ENCODE measurements at places on chromosomes 3 and 15.

- DNase-seq, result no peak
Observed at GRCh38 chr3:37024092-37024491, 30.8 kb downstream of the MLH1 start.

DNA sequence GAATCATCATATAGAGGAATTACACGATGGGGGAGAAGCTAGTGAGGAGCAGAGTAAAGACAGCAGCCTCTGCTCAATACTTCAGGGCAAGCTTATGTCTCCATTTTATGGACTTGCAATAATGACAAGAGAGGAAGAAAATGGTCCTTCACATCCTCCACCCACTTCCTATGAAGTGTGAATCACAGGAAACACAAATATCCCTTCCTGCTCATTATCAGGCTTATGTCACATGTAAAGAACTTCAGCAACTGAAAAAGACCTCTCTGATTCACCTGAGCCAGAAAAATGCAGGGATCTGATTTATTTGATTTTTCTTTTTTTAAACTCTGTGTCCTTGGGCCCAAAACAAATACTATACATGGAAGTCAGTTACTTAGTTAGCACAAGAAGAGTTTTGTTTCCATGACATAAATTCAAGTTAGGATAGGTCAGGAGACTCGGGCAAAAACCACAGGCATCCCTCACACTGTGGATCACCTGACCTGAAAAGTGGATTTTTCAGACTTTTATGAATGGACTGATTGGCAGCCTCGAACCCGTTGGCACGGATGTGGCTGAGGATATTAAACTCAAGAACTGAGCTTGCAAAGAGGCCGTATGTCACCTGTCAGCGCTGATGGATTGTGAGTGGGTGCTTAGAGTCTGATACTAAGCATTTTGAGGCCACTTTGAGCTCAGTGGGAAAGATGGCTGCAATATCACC, 620.8 kb upstream of the MDFIC2 start:
- DNase-seq, result no peak

DNA sequence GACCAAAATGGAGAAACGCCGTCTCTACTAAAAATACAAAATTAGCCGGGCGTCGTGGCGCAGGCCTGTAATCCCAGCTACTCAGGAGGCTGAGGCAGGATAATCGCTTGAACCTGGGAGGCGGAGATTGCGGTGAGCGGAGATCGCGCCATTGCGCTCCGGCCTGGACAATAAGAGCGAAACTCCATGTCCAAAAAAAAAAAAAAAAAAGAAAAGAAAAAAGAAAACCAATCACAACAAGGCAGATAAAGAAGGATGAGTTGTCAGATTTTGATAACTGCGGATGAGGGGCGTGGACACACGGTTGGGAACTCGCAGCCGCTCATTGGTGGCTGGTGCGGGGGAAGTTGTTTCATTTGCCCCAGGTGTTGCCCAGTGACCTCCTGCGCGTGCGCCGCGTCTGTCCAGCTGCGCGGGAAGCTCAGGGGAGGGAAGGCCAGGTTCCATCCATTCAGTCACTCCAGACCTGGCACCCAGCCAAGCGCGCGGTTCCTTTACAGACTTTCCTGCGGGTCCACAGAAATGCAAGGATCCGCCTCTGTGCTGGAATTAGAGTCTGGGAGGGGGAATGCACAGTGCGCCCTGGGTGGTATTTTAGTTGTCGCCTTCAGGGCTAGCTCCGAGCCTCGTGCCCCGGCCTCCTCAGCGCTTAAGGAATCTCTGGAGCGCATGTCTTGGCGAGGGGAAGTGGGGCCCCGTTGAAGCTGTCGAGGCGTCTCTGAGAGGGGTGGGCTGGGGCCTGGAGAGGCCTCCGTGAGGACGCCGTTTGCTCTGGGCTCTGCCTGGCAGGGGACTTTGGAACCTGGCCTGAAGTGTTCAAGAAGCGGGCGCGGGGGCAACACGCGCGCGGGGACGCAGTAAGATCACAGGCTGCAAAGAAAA, 708 bp upstream of the GCHFR start:
- DNase-seq, result no peak

DNA sequence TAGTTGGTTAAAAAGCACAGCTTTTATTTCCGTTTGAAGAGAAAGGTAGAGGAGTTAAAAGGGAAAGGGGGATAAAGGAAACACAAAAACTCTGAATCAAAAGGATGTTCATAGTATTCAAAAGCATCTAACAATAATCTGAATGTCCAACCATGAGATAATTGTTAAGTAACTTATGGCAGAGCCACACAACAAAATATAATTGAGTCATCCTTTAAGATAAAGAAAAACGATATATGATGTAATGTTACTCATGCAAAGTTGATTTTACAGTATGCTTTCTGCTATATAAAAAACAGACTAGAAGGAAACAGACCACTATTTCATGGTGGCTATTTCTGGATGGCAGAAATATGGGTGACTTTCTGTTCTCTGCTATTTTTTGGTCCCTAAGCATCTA, 3.9 kb downstream of the XPC start:
- DNase-seq, result no peak

GRCh38 chr3:138686771-138687221, 78.2 kb downstream of the FAIM start:
- DNase-seq, result no peak

GRCh38 chr3:39532777-39533176, 65.3 kb downstream of the MOBP start:
- DNase-seq, result no peak

GRCh38 chr3:27431116-27431515, 53.1 kb downstream of the SLC4A7 start:
- DNase-seq, result no peak

GRCh38 chr15:99155961-99156443, 51.1 kb downstream of the SYNM start:
- no peak for DNase-seq

- no peak for DNase-seq
Observed at GRCh38 chr3:36606871-36607765, 157.2 kb downstream of the DCLK3 start.

DNA sequence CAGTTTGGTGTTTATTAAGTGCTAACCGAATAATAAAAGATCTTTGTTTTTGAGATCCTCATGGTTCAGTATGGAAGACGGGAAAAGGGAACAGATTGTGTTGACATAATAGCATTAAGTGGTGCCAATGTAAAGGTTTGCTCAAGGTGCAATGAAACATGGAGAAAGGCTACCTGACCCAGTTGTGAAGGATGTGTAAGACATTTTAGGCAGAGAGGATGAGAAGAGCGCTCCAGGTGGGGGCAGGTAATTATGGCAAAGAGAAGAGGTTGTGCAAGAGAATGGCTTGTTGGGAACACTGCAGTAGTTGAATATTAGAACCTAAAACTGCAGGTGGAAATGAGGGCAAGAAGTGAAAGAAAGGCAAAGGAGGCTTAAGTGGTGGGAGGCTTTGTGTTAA, 140.8 kb downstream of the DIPK2A start:
- no peak for DNase-seq

- DNase-seq, result no peak
Observed at GRCh38 chr3:105933871-105934270, 65.1 kb upstream of the CBLB start.

GRCh38 chr3:15731024-15731423, 66.8 kb downstream of the ANKRD28 start:
- no peak for DNase-seq

- no peak for DNase-seq
Observed at GRCh38 chr3:160616716-160617115, 51.3 kb upstream of the KPNA4 start.

GRCh38 chr3:133872161-133872560, 23.5 kb downstream of the RAB6B start:
- no peak for DNase-seq

DNA sequence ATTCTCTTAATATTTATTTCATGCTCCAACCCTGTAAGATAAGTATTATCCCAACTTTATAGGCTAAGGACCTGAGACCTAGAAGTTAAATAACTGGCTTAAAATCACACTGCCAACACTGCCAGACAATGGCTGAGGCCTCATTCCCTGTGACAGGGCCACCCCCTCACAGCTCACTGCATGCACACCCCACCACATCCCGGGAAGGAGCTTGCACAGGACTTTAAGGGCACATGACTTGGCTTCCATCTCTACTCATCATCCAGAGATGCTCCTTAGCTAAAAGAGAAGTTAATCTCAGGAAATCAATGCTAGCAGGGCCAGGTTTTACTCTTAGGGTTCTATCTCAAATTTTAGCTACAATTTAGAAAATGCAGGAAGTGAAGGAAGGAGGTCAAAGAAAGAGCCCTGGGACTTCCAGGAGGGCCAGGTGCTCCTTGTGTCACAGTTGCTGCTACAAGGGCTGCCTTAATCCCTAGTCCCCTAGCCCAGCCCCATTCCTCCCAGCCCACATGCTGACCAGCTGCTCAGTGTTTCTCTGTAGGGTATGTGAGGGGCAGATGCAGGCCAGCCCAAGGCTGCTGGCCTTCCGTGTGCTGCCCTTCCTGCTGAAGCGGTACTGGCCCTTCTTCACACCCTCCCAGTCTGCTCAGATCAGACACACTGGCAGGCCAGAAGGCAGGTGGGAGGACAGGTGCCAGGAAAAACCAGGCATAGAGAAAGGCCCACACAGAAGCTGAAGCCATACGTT, 53.5 kb downstream of the WWTR1 start:
- DNase-seq, result no peak

DNA sequence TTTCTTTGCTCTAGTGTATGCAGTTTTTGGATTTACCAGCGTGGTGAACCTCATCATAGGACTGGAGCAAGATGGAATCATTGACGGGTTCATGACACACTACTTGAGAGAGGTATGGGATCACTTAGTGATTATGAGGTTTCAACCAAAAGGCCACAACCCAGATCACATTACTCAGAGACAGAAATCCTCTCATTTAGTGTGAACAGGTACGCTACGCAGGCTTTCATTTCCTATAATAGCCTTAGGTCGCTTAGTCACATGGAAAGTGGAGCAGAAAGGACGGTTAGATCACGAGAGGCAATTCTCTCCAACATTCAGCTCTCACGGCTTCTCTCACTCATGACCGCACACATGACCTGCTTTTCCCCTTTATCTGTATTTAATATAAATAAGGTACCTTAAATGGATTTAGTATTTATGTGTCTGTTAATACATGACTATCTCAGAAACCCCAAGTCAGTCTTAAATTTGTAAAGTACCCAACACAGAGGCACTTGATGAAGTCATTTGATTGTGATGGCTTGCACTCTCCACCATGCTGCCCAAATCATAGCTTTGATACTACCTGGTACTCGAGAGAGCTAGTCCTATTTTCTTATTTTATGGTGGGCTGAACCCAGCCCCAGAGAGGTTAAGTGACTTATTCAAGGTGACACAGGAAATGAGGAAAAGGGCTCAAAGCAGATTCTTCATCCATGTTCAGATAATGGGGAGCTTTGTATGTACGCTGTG, 8.6 kb downstream of the TM6SF1 start:
- no peak for DNase-seq

DNA sequence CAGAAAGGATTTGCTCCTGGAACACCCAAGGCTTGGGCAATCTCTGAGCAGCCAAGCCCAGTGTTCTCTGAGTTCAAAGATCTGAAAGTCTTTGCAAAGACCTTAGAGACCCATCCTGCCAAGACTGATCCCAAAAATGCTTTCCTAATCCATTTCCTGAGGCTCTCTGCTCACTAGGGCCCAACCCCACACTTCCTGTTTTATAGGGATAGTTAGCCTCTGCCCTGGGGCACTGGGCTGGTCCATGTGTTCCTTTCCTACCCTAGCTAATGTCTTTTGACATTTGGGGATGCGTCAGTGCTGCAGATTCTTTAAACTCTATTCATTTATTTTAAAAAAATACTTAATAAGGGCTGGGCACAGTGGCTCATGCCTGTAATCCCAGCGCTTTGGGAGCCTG, 372.7 kb downstream of the ROBO2 start:
- DNase-seq, result no peak

DNA sequence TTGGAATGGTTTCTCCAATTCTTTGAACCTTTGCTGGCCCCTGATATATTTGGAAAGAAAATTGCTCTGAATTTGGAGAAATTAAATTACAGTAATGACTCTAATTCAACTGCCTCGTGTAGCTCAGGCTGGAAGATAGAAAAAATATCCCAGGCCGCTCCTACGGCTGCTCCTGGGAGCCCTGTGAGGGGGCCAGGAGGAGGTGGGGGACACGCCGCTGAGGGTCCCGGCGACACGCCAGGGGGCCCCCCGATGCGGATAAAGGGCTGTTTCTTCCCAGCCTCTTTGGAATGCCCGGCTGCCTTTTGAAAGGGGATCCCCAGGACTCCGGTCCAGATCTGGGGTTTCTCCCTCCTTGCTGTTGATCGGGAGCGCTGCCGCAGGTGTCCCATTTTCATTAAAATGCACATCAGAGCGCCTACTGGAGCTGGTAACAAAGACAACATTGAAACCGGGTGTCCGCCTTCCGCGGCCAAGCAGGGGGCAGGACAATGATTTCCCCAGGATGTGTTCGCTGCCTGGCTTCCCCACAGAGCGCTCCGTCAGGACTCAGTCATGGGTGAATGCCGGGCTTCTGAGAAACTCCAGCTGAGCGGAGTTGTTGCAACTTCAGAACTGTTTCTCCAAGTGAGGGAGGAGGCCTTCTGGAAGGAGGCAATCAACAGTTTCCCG, 200.1 kb upstream of the KBTBD8 start:
- no peak for DNase-seq

DNA sequence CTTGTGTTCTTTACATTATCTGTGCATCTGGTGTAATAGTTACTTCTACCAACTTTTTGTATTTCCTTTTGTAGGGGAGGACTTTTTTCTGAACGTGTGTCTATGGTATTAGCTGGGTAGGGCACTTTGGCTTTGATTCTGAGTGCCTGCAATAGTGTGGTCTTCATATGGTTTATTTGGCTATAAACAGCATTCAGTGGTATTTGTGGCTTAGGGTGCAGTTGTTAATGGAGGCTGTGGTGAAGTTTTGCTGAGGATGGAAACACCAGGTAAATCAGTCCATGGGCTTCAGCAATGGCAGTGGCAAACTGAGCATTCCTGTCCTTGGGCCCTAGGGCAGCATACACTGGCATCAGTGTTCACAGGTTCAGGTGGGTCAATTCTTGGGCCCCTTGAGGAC, 230.6 kb upstream of the CTNNB1 start:
- no peak for DNase-seq

- DNase-seq, result no peak
Observed at GRCh38 chr15:31513178-31513577, 186.5 kb downstream of the KLF13 start.

DNA sequence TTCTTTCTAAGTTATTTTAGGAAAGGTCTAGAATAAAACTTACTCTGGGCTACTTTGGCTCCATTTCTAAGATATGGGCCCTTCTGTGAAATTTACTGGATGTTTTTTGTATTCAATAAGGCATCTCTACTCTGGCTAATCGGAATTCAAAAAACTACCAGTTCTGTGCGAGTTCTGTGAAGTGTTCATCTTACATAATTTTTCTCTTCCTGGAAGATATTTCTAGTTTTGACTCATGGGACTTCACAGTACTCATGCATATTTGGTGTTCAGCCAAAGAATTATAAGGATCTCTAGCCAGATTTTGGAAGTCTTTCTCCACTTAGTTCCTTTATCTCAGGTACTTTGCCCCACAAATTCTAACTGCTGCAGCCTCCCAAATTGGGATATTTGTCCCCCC, 46.4 kb upstream of the MBNL1 start:
- no peak for DNase-seq

All from stimulated activated CD8-positive, alpha-beta memory T cell treated with anti-CD3 and anti-CD28 coated beads, Interleukin-7, amount 100 ng/mL, for 24 hours (primary cell).